ENCODE measurements at places on chromosomes 4 and X.

DNA sequence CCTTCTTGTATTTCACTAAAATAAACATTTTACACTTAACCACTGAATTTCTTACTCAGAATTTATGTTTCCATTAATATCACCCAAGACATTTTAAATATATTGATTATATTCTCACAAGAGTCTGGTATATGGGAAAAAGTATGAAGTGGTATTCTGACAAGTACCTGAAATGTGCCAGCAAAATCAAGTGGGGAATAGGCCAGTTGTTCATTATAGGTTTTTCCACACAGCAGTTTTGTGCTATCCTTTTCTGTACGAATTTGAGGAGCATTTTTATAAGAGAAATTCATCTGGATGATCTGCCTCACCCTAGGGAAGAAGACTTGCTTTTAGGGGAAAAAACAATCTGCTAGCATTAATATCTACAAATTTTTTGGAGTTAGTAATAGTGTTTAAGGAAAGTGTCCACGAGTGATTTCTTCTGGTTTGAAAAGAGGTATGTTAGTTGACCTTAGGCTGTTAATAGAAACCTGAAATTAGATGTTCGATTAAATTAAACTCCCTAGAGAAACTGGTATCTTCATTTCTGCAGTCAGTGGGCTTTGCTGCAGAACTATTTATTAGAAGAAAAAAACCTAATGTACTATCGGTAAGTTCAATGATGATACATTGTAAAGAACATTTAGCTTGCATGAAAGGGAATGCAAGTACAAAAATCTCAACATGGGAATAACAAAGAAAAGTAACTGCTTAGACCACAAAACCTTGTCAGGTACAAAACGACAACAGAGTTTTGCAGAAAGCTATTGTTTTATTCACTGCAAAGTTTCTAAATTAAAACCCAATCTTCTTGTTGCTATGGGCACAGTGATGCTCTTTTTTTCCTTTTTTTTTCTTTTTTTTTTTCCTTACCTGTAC, 1.8 kb downstream of the KLF3 start:
- DNase-seq: no peak

DNA sequence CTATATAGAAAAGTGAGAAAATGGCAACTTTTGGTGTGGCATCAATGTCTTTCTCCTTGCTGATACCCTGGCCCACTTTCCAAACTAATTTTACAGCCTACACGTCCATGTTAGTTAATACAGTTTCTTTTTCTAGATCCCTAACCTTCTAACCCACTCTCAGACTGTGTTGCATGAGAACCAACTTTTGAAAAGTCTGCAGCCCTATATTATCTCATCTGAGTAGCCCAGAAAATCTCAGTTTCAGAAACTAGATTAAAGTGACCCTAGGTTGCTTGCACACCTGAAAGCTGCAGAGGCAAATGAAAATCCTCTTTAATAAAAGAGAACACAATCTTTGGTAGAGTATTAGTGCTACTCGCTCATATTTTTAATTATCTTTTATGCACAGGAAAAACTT, 371.6 kb upstream of the EMCN start:
- DNase-seq: no peak

- no peak for DNase-seq
These were observed 56.0 kb downstream of the ACOX3 start for GRCh38 chr4:8384397-8385060.

DNA sequence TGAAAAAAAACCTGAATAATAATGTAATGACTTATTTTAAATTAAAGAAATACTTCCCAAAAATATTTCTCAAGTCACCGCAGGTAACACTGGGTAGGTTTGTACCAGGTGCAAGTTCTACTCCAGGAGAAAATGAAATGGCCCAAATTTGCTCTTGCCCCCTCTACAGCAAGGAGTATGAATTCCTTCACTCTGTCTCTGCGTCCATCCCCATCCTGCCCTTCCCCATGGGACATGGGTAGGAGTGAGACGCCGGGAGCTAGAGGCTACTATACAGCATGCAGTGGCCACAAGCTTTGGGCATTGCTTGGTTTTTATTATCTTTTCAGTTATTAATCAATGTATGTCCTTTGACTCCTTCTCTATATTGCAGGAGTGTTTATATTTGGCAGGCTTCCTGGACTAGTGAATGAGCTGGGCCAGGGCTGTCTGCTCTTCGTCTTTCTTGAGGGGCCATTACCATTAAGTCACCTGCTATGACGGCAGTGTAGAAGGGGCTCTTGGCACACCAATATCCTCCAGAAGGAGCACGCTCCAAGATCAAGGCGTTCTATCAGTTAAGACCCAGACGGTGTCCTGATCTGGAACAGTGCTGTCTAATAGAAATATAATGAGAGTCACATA, 149.6 kb downstream of the ENPP6 start:
- no peak for DNase-seq

DNA sequence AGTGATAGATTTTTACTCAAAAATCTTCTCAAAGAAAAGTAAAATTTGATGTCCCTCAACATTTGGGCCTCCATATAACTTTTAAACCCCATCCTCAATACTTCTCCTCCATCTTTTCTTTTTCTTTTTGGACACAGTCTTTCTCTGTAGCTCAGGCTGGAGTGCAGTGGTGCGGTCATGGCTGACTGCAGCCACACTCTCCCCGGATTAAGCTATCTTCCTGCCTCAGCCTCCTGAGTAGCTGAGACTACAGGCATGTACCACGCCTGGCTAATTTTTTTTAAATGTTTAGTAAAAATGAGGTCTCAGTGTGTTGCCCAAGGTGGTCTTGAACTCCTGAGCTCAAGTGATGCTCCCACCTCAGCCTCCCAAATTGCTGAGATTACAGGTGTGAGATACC, 33.1 kb downstream of the KDM6A start:
- no peak for DNase-seq

All from fibroblast of skin of right biceps (primary cell).